ENCODE measurements at places on chromosomes 3 and 15.

DNA sequence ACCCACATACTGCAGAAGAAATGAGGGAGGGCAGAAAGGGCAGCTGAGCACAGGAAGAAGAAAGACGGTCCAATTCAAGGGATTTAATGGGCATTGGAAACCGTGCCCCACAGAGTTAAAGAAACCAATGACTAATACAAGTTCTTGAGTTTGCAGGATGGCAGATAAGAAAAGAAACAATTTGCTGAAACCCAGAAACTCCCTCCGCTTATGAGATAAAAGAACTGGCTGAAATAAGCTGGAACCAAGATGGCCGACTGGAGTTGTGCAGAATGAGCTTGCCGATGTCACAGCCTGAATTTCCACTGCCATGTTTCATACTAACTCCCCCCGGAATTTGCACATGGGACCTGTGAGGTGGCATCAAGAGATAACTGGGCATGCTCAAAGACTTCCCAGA is 47.1 kb downstream of the SCAP start:
- DNase-seq, result no peak

- DNase-seq, result no peak
These were observed 17.7 kb downstream of the STAG1 start for GRCh38 chr3:136734382-136735070.

DNA sequence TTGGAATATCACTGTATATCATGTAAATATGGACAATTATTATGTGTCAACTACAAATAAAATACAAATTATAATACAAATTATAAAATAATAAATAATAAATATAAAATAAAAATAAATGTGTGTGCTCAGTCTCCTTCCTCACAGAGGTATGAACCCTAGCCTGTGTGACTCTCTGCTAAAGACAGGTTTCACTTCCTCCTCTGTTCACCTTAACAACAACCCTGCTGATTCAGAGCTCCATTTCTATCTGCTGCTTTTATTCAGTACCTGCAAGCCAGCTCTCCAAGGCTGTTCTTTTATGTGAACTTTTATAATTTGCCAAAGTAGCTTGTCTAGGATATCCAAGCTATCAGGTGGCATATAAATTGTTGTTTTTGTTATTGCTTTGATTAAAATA is 610.7 kb upstream of the GRM7 start:
- no peak for DNase-seq

- DNase-seq, result no peak
These were observed 175.5 kb downstream of the CFAP20DC start for GRCh38 chr3:58874248-58874741.

DNA sequence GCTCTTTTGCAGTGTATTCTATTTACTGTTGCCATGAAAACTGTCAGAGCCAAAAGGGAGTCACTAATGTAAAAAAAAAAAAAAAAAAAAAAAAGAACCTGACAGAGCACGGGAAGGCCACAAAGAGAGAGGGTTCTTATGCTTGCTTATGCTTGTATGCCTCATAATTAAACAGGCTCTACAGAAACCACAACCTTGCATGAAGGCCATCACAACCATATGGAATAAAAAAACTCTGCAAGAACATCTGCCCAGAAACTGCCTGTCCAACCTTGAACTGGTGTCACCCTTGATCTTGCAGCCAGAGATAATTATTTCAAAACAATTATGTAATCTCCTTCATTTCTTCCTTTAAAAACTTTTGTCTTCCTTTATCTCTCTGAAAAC is 50.1 kb downstream of the CFAP20DC start:
- no peak for DNase-seq

- peak; percentile 75 for DNase-seq
These were observed 2.6 kb upstream of the UBE2Q2 start for GRCh38 chr15:75840659-75841058.

GRCh38 chr15:78064544-78064943 is 13.0 kb downstream of the TBC1D2B start:
- DNase-seq, result no peak

- no peak for DNase-seq
These were observed 168.0 kb downstream of the FOXB1 start for GRCh38 chr15:60172143-60172542.

- DNase-seq, result no peak
These were observed 124.2 kb upstream of the ADPGK start for GRCh38 chr15:72907733-72908132.

- DNase-seq, result no peak
These were observed 56.7 kb upstream of the DGKG start for GRCh38 chr3:186418671-186419145.

DNA sequence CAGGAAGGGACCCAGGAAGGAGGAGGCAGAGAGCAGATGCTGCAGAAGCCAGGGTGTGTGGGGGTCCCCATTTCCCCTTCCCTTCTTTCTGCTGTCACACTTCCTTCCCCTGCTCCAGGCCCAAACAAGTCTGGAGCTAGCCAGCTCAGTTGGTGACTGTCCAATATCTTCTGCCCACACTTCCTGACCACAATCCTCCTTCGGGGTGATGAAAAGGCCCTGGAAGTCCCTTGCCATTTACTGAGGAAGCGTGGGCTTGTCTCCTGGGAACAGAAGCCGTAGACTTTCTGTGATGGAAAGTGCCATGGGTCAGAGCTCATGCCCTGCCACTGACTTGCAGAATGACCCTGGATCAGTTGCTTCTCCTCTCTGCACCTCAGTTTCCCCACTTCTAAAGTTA is 39.0 kb downstream of the ANAPC13 start:
- DNase-seq, result no peak

GRCh38 chr15:31811641-31812040 is 218.7 kb upstream of the CHRNA7 start:
- DNase-seq, result no peak

DNA sequence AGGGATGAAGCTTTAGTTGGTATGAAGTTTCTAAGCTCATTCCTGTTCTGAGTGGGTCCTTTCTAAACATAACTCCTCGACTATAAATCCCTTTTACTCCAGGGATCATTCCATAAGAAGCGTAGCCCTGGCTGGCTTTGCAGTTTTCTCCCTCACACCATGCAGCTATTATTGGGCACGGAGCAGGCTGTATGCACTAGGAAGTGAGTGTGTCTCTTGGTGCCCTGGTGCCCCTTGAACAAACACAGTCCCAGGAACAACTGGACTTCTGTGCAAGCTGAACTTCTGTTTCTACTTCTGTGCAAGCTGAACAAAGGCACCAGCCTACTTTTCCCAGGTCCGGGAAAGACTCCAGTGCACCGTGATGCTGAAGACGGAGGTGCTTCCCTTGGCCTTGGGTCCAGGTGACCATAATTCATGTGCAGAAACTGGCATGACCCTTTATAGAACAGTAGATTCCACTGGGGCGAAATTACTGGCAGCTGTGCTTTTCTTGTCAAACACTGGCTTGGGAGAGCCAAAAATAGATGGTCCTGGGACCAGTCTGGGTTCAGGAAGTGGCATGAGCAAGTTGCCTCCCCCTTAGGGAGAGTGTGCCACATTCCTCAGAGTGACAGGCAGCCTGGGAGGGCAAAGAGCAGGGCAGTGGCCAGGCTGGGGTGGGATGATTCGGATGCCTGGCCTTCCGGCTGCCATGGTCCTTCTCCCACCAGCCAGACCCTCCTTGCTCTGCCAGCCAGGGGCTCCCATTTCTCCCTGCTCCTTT is 127.2 kb downstream of the SLCO3A1 start:
- no peak for DNase-seq

DNA sequence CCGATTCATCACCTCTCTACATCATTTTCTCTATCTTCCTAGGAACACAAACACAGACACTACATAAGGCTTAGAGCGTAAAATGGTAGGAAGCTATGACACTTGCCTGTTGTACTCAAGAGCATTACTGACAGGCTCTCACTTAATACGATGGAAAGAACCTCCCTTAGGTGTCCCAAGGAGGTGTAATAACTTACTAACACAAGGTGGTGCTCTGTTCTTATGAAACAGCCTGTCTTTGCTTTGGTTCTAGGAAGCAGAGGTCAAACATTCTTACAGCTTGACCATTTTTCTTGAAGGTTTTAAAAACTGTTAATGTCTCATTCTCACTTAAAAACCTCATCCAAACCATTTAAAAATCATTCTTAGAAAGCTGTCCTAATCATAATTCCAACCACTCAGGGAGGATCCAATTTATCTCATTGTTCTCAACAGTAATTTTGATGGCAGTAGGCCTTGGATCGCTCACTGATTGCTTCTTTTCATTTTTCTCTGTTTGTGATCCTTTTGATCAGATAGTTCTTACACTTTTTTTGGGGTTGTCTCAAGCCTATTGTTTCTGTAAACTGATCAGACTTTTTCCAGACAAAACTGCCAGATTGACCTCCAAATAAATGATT is 317.8 kb upstream of the AGTR1 start:
- DNase-seq, result peak; percentile 33

GRCh38 chr15:55394694-55395093 is 13.5 kb downstream of the CCPG1 start:
- DNase-seq, result no peak

DNA sequence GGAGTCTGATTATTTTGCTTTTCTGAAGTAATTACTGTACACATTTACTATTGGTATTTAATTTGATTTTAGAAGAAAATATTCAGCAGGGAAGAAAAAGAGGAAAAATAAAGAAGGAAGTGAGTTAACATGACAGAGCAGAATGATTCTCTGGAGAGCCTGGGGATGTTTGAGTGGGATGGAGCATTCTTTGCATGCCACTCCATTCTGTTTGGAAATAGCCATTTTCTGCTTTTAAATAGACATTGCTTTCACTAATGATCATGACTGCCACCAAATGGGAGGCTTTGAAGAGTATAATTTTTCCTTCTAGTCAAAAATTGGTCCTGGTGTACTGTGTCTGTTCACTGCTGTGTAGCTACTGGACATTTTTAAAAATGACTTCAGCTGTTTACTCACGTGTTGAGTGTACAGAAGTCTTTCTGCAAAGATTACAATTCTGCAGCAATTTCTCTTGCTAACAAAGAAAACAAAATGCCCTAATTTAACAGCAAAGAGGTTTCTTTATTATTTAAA is 196.1 kb downstream of the RYR3 start:
- DNase-seq, result no peak

GRCh38 chr15:40955930-40956540 is 2.8 kb downstream of the CHAC1 start:
- no peak for DNase-seq

DNA sequence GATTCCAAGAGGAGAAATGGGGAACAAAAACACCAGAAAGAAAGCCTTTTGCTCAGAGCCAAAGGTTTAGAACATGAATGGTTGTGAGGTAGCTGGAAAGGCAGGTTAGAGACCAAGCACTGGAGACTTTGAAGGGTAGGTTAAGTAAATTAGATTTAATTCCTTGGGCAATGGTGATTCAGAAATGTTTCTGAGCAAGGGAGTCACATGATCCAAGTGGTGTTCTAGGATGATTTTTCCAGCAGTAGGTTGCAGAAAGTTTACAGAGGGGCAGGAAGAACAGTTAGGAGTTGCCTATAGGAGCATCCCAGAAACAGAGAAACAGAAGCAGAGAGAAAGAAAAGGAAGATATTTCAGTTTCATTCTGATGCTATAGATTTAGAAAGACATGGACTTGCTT is 139.8 kb downstream of the WDR76 start:
- no peak for DNase-seq

- no peak for DNase-seq
These were observed 221.0 kb downstream of the RSRC1 start for GRCh38 chr3:158330870-158331269.

DNA sequence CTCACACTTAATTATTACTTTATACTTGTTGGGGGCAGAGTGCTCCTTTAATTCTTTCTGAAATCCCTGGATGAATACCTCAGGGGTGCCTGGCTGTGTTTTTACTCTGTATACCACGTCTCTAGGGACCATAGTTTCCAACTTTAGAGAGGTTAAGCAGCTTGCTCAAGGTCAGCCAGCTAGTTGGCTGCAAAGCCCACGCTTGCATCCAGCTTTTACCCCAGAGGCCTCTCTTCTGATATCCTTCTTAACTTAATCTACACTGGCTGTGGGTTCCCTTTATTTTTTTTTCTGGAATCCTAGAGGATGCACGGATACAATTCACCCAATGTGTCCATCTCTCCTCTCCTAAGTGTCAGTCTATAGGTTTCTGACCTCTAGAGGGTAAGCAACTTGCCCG is 1.4 kb downstream of the PDZRN3 start:
- DNase-seq, result no peak

DNA sequence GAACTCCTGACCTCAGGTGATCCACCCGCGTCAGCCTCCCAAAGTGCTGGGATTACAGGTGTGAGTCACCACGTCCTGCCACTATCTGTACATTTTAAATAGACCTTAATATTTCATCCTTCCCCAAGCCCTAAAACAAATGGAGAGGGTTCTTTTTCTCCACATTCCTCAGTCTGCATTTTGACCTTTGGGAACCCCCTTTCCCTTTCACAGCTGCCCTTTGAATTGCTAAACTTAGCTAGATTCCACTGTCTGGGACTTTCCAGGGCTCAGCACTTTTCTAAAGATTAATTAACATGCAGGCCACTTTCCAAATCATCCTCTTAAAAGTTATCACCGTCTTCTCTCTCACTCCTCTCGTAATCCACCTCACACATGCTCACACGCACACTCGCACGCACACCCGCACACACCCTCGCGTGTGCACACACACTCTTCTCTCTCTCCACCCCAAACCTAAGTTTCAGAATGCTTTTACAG is 124.2 kb downstream of the TMCO5A start:
- no peak for DNase-seq

DNA sequence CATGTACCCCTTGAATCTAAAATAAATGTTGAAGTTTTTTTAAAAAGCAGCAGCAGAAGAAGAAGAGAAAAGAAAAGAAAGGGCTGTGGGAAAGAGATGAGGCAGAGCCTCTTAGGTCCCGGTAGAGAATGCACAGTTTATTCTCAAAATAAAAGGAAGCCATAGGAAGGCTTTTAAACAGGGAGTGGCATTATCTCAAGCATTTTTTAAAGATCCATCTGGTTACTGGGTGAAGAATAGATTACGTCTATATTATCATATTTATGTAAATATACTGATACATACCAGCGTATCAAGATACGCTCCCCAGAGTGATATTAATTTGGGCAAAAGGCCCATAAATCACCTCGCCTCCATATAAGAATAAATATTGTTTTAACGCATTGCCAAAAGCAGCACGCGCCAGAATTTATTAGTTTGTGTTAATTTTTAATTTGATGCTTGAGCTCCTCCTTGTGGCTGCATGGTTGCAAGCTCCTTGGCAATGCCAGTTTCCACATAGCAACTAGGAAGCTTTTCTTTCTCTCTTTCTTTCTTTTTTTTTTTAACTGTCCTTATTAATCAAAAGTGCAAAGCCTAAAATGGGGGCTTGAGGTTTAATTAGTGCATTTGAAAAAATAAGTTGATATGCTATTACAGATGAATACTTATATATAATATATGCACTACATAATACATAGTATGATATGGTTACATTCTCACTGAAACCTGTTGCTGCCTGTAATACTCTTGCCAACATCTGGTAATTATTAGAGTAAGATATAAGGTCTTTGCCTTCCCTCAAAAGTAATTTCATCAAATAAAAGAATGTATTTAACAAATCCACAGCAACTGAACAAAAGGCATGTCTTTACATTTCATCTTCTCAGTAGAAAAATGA is 242.8 kb upstream of the UBE2E2 start:
- DNase-seq, result peak; percentile 33

GRCh38 chr3:135781026-135781815 is 184.3 kb upstream of the PPP2R3A start:
- no peak for DNase-seq
